ENCODE measurements at places on chromosomes 5 and 9.

GRCh38 chr9:6759185-6759977 lies 1.6 kb downstream of the KDM4C start:
- peak; percentile 93 for DNase-seq

DNA sequence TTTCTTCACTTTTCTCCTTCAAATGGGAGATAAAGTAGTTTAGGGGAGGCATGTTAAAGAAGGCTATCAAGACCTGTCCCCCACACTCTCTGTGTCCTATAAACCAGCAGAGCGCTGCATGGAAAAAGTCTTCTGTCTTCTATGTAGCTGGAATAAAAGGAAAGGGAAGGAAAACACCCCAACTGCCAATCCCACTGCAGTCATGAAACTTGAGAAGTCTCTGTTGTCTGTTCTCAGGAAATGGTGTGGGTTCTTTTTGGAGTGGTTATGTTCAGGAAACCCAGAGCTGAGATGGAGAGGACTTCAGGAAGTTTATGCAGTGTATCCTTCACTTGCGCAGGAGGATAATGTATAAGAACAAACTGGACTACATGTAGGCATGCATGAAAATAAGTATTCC lies 274.3 kb downstream of the GAS1 start:
- no peak for DNase-seq

DNA sequence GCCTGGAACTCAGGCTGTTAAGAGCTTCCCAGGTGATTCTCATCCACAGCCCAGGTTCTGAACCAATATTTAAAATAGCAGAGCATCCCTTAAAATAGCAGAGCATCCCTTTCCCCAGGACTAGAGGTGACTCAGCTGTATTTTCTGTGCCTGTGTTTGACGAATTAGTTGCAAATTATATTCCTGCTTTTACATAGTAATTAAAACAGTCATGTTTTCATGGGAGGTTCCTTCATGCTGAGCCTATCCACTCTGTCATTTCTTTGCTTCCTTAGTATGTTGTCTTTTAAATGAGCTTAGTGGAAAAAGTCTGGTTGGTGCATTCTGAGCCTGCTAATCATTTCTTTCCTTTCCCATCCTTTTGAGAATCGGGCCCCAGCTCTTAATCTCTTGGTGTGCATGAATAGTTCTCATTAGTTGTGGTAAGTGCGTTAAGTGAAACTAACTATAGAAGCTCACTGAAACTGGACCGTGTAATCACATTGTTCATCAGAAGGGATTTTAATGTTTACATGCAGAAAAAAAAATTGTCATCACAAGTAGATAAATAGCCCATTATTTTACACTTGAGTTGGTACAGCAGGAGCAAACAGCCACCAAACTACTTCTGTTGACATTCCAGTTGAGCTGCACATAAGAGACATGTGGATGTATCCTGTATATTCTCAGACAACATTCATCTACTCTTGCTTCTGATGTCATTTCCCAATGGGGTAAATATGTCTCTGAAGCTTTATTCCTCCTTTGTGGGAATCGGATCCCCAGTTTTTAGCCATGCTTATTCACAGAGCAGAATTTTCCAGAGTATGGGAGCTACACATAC lies 596.9 kb upstream of the WWC1 start:
- DNase-seq: no peak

GRCh38 chr5:60740322-60740721 lies 40.4 kb upstream of the DEPDC1B start:
- no peak for DNase-seq

GRCh38 chr5:116613445-116613844 lies 38.8 kb upstream of the SEMA6A start:
- no peak for DNase-seq

- DNase-seq: no peak
Measured at GRCh38 chr9:127167560-127168326, 45.3 kb upstream of the ANGPTL2 start.

- DNase-seq: peak; percentile 4
Measured at GRCh38 chr5:28766565-28767158, 1728.3 kb upstream of the CDH9 start.

DNA sequence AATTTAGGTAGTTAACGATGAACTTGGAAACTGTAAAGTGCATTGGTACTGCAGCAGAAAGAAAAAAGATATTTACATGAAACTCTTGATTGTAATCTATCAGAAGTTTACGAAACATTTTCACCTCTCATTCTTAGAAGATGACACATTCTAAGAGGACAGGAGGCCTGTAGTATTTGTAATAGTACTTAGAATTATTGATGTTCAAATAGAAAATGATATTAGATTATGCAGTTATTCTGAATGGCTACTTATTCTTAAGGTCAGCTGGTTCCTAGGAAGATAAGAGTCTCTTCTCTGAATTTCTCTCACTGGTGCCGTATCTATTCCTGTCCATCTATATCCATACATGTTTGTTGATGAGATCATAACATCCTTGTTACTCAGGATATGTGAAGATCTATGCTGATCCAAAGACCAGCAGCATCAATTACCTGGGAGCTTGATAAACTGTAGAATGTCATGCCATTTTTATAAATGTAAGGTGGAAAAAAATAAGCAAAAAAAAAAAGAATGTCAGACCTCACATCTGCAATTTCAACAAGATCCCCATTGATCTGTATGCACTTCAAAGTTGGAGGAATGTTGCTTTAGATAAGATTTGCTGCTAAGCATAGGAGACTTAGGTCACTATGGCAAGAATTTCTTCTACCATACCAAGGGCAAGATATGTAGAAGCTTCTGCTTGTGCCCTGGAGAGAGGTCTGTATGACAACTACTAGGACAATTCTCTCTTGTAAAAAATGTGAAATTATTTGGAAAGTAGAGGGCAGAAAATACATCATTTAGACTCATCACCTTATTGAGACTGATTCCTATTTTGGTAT lies 42.4 kb upstream of the RICTOR start:
- DNase-seq: no peak

GRCh38 chr5:109394806-109395205 lies 15.0 kb downstream of the PJA2 start:
- DNase-seq: no peak

DNA sequence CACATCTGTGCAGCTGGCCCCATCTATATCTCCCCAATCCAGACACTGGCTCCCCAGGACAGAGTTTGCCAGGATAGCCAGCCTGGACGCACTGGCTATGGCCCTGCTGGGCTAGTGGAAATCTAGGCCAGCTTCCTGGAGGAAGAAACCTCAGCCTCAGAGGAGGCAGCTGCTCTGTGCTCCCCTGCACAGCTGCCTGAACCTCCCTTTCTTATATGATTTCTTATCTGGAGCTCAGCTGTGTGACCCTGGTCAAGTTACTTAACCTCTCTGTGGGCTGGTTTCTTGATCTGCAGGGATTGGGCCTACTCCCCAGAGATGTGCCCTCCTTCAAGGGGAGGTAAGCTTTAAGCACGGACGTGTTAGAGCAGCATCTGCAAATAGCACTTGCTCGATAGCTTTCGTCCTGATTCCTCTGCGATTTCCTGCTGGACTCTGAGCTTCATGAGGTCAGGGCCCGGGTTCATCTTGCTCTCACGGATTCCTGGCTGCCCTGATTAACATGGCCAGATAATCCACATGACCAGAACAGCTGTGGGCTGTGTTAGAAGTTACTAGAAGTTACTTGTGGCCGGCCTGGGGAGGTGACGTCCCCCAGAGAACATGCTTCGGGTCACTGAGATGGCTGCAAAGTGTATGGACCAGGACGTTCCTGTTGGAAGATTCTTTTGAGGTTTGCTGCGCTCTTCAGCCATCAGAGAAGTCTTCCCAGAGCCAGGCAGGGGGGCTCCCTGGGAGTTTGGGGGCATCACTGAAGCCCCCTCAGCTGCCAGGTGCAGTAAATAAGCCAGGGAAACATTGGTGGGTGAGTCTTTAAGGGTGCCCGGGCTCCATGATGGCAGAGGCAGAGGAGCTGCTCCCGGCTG lies 14.5 kb downstream of the C9orf50 start:
- DNase-seq: no peak

- no peak for DNase-seq
Measured at GRCh38 chr5:7794311-7794710, 56.6 kb downstream of the CFAP90 start.

GRCh38 chr5:113660206-113660605 lies 146.7 kb downstream of the YTHDC2 start:
- no peak for DNase-seq

DNA sequence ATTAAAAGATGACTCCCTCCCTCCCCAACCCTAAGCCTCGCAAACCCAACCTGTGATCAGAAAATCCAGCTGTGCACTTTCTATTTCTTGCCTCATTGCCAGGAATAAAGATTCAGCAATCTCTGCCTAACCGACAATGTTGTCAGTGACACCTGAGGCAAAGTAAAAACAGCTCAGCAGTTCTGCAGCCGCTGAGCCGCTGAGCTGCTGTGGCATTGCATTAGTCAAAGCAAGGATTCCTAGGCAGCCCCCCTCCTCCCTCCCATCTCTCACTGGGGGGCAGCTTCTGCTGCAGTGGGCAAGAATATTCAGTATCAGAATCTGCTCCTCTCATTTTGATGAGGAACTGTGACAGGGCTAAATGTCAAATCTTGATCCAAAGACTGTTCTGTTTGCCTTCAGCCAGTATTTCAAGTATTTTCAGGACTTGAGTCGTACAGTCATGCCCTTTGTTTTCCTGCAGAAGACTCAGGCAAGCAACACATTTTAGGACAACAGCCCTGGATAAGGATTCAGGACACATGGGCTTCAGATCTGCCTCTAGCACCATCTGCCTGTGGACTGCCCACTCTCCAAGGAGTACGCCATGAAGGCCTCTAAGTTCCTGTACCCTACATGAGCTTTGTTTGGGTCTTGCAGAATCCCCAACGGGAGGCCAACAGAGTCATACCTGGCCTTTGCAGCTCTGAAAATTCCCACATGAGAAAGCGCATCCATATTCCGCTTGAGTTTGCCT lies 41.1 kb upstream of the DAP start:
- no peak for DNase-seq

DNA sequence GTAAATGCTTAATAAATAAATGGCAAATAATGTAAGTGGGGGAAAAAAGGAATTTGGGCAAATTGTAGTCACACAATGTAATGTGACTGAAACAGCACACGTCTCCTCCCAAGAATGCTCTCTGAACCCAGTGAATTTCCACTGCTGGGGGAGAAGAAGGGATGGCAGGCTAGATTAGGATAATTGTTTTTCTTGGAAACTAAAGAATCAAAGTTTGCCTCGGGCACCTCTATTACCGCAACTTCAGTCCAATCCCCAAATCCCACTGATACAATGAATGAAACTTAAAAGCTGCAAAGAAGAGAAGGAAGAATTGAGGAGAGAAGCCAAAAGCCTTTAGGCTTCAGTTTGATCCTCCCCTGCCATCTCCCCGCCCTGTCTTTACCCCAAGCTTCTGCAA lies 423.2 kb upstream of the PAPPA start:
- no peak for DNase-seq

DNA sequence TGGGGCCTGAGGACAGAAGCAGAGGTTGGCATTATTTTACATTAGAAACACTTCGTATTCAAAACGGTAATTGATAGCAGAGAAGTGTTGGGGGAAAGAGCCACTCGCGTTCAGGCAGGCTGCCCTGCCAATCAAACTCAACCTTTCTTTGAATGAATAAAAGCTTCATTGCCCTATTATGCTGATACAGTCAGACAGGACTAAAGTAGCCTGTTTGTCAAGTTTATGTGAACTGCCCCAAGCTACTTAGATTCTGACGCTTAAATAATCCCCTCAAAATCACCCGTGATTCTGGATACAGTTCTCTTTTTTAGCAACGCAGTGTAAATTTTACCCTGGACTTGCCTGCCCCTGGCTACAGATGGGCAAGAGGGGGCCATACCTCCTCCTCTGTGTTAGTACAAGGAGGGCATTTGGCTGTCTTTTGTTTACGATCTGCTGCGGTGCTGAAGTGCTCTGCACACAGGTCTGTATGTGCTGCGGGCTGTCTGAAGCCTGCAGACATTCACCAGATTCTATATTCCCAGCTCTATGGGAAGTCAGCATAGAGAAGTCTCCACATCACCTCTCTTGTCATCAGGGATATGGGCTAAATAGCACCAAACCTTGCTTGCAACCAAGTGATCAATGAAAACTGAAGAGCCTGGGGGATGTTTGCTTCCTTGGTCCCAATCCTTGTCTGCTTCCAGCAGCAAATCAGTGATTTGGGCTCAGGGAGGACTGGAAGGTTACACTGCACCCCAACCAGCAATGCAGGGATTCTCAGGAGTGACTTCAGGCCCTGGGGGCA lies 218.4 kb downstream of the EBF1 start:
- no peak for DNase-seq

- no peak for DNase-seq
Measured at GRCh38 chr9:111180811-111181210, 142.5 kb upstream of the LPAR1 start.

GRCh38 chr5:132459983-132460838 lies 30.4 kb downstream of the IRF1 start:
- DNase-seq: peak; percentile 83

GRCh38 chr9:126329476-126330275 lies 3.0 kb downstream of the MVB12B start:
- DNase-seq: no peak

DNA sequence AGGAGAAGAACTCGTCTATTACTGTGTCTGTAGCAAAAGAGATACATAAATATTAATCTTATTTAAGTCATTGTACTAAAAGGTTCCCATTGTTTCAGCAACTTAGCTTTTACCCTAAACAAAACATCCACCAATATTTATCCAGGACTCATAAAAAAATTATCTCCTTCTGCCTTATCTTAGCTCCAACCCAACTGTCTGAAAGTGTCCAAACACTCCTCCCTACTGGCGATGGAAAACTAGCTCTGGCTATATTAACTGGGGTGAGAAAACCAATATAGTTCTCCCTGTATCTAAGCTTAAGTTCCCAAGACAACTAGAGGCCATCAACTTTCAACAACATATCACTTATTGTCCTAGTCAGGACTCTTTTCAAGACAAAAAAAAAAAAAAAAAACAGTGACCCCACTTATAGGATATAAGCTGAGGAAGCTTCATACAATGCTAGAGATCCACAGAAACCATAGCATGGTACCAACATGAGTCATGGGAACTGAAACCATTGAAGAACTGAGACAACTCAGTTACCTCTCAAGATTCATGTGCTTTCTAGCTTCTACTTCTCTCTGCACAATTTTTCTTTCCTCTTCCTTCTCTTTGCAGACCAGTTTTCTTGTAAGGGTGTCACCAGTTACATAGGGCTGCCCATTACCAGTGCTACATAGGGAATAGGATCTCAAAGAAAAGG lies 150.7 kb upstream of the RASA1 start:
- DNase-seq: peak; percentile 58

DNA sequence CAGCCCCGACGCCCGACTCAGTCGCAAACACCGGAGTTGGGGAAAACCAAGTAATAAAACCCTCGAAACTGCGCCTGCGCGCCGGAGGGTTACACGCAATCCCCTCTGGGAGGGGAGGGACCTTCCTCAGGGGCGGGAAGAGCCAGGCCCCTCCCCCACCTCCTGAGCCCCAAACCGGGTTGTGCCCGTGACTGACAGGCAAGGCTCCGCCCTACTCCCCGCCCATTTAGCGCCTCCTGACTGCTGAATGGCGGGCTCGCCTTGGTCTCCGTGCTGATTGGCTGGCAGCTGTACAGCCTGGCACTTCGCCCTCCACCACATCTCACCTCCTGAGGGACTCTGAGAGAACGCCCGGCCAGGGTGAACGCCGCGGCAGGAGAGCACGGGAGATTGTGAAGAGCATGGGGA lies at the start of gene PRDM9:
TSS of gene PRDM9 (plus strand) at position 332 of the 408 bp plus-strand sequence. CDS start 1,425 bp downstream, outside the sequence.
- peak; percentile 20 for DNase-seq

- peak; percentile 38 for DNase-seq
Measured at GRCh38 chr9:4691795-4692194, 12.4 kb downstream of the CDC37L1 start.

Measured in suppressor macrophage treated with lipopolysaccharide for 1 hour (primary cell).